ENCODE measurements at places on chromosomes 7 and 10.

GRCh38 chr10:22053048-22053447 is 49.5 kb upstream of the DNAJC1 start:
- no peak for DNase-seq

DNA sequence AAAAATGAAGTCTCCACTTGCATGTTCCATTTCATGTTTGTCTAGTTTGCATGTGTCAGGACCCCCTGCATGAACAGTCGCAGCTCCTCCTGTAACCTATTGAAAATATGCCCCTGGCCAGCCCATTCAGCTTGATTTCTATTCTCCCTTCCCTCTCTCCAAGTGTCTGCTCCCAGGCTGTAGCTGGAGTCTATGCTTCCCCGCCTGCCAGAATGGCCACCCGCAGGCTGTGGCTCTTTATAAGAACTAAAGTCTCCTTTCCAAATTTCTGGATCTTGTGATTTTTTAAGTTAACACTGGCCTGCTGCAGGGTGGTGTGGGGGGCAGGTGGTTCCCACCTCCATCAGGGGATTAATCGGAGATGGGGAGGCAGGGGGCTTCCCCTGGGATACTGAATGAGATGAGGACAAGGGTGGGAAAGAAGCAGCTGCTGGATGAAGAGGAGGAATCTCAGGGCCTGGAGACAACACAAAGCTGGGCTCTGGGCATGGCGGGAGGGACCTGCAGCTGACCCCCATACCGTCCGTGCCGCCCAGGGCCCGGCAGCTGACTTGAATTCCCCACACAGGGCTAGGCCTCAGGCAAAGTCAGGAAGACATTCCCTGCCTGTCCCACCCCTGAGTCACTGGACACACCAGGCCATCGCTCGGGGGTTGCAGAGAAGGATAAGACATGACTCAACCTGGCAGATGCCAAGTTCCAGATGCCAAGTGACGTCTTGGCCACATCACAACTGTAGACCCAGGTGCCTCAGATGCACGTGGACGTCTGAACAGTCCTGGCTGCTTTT is 399.5 kb upstream of the FOXK1 start:
- DNase-seq: no peak

- DNase-seq: no peak
Measured at GRCh38 chr10:111801841-111802240, 381.7 kb downstream of the GPAM start.

- DNase-seq: no peak
Measured at GRCh38 chr7:151405588-151405987, 4.2 kb downstream of the WDR86 start.

DNA sequence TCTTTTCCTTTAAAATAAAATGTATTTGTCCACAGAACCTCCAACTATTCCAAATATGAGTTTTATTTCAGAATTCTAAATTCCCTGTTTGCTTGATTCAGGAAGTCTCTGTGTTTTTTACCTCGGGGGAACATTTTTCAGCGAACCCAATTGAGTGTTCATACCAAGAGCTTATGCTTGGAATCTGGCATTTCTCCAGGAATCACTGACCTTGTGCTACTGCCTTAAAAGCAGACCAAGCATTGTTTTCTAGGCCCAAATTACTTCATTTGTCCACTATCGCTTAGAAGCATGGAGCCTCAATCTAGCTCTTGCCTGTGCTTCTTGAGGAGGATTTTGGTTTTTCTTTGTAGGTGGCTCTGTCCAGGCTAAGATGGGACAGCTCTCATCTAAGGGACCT is 59.4 kb downstream of the EBLN1 start:
- DNase-seq: no peak

GRCh38 chr7:149823631-149824199 is 14.5 kb upstream of the ZNF862 start:
- no peak for DNase-seq

DNA sequence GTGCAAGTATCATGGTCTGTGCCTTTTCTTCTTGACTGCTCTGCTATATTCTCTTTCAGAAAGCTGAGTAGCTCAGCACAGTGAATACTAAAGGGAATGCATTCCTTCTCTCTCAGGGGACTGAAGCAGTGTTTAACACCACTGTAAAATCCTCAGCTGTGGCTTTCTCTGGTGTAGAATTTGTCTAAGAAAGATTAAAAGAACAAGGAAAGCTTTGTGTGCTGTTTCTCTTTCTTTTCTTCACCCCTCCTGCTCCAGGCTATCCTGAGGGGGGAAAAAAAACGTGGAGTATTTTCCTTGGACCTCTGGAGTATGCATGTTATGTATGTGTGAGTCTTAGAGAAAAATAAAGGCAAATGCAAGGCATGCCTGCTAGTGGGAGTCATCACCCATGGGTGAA is 383.9 kb downstream of the AUTS2 start:
- no peak for DNase-seq

GRCh38 chr7:120856621-120857352 is 1.2 kb downstream of the TSPAN12 start:
- no peak for DNase-seq

- DNase-seq: no peak
Measured at GRCh38 chr10:2392145-2392812, 655.0 kb upstream of the ADARB2 start.

- DNase-seq: no peak
Measured at GRCh38 chr7:30352169-30352568, 67.8 kb downstream of the ZNRF2 start.

GRCh38 chr7:16773326-16773725 is 19.8 kb downstream of the TSPAN13 start:
- no peak for DNase-seq

DNA sequence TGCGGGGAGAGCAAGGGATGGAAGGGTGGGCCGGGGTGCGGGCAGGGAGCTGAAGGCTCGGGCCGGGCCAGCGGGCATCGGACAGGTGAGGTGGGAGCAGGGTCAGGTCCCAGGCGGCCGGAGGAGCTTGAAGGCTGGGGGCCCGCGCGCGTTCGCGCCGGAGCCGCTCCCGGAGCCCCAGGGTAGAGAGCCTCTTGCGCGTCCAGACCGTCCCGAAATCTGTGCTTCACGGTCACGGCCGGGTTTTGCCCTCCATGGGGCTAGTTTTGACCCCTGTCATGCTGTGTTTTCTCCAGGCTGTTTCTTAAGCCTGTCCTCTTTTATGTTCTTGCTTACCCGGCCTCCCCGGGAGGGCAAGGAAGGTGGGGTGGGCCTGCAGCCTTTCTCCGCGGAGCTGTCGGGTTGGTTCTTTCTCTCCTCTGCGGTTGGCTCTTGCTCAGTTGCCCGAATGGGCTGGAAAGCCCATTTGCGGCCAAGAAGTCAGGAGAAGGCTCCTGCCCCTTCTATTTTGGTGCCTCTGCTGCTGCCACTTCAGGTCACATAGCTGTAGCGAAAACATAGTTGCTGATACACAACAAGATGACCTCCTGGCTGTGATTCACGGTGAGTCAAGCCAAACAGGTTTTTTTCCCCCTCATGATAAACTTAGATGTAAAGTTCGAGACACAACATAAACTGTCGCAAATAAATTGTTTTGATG is 650 bp downstream of the UBE2D1 start:
- no peak for DNase-seq

DNA sequence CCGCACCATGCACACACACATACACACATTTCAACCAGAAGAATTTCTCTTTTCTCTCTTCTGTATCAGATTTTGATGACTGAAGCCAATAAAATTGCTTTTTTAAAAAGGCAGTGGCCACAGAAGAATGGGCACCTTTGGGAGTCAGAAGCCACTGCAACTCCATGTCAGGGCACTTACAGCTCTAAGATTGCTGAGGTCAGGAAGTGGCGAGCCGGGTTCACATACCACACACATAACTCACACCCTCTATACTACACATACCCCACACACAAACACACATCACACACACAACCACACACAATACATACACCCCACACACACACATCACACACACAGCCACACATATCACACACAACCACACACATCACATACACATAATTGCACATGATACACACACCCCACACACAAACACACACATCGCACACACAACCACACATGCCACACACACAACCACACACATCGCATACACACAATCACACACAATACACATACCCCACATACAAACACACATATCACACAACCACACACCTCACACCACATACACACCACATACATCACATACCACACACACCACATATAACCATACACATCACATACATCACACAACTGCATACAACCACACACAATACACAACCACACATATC is 31.2 kb downstream of the GPRIN2 start:
- no peak for DNase-seq

DNA sequence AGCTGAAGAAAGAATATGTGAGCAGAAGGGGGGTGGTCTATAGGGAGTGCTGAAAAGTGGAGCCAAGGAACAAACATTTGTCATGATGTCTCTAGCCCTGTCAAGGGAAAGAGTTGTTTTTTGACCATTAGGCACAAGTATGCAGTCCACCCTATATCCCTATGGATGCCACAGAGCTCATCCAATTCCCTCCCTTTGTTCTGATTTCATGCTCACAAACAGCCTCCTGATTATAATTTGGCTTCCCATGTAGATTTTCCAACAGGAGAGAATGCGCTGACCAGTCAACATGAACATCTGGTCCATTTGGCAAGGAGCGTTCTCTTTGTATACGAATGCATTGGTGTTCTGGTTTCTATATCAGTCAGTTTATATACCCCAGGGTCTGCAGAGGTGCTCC is 12.1 kb upstream of the CEP41 start:
- no peak for DNase-seq

DNA sequence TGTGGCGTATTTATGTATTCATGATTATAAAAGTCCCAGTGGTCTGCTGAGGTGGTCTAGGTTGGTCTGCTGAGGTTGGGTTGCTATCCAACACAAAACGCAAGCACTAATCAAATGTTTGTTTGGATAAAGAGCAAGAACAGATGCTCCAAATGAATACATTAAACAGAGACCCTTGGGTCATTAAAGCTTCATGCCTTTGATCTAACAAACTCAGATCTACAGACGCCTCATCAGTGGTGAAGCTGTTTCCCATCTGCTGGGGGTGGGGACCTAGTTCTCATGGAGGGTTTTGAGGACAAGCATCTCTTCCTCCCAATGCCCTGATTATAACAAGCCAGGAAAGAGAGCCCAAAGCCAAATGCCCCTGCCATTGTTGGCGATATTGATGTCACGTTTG is 786.7 kb downstream of the NRG3 start:
- no peak for DNase-seq

GRCh38 chr10:129883029-129883428 is 81.0 kb downstream of the EBF3 start:
- DNase-seq: no peak

GRCh38 chr10:43235070-43235900 is 31.6 kb downstream of the RASGEF1A start:
- no peak for DNase-seq

- no peak for DNase-seq
Measured at GRCh38 chr7:5634107-5634950, 147.1 kb downstream of the RNF216 start.

- DNase-seq: no peak
Measured at GRCh38 chr10:97511711-97512440, 13.2 kb downstream of the UBTD1 start.

DNA sequence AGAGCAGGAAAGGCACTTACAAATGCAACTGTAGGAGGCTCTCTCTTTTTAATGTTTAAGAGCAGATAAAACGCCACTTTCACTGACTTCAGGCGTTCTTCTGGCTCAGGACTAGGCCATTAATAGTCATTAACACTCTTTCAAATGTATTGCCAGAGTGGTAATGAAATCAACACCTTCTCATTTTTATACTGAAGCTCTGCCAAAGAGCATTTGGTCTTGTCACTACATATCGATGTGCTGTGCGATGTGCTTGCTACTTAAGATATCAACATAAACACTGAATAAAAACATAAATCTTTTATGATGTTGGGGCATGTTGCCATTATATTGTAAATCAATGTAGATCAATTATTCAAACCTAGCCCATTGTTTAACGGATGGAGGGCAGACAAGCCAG is 634.7 kb downstream of the ARL4A start:
- no peak for DNase-seq

GRCh38 chr7:15515252-15515651 is 46.6 kb downstream of the AGMO start:
- DNase-seq: no peak
